Fibroblast of skin of left quadriceps (primary cell): ENCODE measurements at places on chromosomes 1 and 21.

GRCh38 chr1:50103615-50104081 lies 5.1 kb upstream of the ELAVL4 start:
- DNase-seq = no peak

DNA sequence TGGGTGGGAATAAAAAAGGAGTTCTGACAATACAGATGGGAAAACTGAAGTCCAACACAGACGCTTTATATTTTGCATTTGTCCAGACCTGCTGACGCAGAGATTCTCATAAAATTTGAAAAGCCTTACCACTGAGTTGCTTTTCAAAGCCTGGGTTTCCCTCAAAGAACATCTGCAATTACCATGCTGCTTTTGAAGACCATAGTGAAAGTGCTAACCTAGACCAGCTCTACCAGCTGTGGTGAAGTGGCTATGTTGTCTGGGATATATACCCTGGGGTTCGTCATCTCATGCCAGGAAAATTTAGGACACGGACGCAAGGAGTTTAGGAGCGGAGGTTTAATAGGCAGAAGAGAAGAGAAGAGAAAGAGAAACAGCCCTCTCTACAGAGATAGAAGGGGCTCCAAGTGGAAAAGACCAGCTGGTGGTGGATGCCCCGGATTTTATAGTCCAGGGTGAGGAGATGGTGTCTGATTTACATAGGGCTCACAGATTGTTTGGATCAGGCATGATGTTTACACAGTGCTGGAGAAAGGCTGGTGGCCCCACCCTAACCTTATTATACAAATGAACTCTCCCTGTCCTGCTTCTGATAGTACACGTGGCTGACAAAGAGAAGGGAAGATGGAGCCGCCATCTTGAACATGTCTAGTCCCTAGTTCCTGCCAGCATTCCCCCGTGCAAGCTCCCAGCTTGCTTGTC lies 73.8 kb downstream of the AK4 start:
- DNase-seq = no peak

DNA sequence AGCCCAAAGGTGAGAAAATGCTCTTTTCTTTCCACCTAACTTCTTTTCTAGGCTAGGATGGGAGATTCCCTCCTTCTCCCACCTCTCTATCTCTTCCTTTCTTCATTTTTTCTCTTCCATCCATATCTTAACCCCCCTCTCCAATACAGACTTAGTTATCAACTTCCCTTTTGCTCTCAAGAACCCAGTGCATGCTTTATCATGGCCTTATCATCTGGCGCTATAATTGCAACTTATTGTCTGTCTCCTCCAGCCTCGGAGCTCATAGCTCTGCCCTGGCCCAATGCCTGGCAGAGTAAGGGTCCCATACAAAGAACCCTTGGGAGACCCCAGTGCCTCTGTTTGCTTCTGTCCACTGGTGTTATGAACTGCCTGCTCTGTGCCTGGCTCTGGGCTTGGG lies 71.0 kb upstream of the NFASC start:
- no peak for DNase-seq

DNA sequence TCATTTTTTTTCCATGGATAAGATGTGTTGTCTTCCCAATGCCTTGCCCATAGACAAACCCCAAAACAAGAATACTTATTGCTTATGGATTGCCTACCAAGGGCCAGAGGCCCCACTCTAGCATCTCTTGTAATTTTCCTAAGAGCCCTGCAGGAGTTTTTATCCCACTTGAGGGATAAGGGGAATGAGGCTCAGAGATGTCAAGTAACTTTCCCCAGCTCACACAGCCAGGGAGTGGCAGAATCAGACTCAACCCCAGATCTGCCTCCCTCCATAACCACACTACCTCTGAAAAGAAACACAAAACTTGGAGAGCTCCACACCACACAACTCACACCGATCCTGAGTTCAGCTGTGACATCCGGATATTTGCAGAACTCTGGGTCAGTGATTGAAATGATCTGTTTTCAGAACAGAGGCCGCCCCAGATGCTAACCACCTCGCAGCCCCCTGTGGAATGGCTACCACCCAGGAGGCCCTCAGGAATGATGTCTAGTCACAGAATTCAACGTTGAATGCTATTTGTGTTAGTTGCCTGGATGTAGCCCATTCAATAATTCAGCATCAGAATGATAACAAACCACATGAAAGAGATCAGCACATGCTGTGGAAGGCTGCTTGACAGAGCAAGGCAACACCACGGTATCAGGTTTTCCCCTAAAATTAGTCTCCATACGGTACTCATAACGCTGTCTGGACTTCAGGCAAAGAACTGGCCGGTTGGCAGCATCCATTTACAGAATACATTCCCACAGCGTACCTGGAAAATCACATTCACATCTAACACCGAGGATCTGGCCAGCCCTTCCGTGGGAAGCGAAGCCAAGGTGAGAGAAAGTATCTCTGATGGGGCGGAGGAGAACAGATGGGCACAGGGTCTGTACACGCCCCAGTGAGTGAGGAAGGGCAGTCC lies 231.9 kb downstream of the TOMM20 start:
- no peak for DNase-seq

- no peak for DNase-seq
Measured at GRCh38 chr1:95554408-95554807, 320.4 kb downstream of the RWDD3 start.

DNA sequence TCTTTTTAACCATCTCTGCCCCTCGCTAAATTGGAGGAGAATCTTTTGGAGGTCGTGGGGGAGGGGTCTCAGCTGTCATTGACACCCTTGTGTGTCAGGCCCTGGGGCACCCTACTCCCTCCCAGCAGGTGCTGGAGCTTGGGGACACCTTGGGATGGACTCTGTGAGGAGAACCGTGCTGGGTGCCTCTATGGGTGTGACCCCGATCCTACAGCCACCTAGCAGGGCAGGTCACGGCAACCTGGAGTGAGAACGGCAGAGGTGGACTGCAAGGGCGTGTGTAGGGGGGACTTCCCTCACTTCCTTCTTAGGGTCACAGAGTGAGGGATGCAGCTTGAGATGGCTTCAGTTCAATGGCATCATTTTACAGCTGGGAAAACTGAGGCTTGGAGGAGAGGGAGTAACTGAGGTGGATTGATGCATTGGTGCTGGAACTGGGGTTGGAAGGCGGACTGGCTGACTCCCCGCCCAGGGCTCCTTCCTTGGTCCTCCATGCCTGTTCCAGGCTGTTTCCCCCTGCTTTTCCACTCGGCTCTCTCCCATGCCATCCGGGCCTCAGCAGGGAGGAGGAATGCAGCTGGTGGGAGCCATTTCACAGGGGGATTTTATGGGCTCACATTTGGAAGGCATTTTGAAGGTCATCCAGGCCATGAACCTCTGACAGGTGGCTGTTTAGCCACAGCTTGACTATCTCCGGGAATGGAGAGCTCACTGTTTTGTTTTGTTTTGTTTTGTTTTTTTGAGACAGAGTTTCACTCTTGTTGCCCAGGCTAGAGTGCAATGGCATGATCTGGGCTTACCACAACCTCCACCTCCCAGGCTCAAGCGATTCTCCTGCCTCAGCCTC lies 18.8 kb upstream of the ARHGEF10L start:
- DNase-seq = no peak

DNA sequence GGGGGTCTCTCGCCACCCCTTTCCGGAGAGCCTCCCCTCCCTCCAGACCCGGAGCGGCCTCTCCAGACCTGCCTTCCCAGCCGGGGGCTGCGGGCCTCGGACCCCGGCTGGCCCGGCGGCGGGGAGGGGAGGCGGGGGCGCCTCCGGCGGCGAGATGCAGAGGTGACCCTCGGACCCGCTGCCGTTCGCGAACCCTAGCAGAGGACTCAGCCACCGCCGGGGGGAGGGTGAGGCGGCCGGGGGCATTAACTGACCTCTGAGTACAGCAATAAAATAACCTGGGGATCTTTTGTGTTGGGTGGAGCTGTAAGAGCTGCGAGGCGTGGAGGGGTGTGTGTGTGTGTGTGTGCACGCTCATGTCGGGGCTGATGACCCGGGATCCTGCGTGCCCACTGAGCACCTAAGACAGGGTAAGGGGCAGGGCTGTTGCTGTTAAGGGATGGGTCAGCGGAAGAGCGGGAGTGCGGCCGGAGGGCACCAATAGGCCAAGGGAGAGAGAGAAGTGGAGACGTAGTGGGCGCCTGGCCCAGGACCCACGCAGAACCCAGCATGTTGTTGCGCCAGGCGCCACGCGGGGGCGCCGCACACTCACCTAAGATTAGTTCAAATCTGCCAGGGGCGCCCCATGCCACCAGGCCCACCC lies 6.3 kb downstream of the HAPLN2 start:
- no peak for DNase-seq

DNA sequence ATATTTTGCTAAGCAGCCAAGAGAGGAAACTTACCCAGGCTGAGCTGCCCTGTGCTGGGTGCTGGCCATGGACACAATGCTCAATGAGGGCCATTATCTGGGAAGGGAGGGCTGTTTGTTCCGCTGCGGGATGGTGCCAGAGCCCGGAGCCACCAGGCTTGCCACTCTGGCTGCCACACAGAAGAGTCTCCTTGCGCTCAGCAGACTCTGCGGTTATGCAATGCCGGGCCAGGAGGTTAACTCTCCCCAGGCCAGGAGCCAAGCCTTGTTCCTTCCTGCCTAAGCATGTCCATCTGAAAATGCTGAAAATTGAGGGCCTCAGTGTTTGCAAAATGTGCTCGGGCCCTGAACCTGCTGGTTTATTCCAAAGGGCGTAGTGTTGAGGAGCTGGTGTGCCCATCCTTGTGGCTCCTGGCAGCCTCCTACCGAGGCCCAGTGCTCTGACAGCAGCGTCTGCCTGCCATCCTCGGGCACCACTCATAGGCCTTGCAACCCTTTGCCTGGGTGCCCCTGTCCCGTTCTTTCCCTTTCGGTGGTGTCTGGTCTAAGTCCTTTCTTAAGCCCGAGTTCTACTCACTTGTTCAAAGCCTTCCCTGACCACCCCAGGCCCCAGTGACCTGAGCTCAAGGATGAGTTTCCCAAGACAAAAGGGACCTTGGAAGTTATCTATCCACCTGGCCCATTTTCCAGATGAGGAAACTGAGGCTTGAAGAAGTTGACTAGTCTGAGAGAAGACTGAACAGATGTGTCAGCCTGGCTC lies 133.8 kb upstream of the EDN2 start:
- no peak for DNase-seq

- DNase-seq = no peak
Measured at GRCh38 chr1:116273042-116273783, 99.8 kb upstream of the ATP1A1 start.

- no peak for DNase-seq
Measured at GRCh38 chr1:185539277-185539943, 194.8 kb upstream of the HMCN1 start.

GRCh38 chr1:209265301-209265700 lies 318.2 kb upstream of the CAMK1G start:
- no peak for DNase-seq
